Activated B cell treated with CpG ODN at 0.5 μM for 24 hours (primary cell): ENCODE measurements at places on chromosomes 1 and 21. TPM values are rescaled to one million over a fixed set of nuclear protein-coding genes. Genes with fewer than 3 reads are reported as not detected.

Gene PALMD
- not detected in 2 replicates for total RNA-seq

Gene SZRD1
- total RNA-seq: 184 and 190 TPM in 2 replicates

Gene NTNG1
- total RNA-seq: 5.7 and 5.8 TPM in 2 replicates

Gene DMBX1
- not detected in 2 replicates for total RNA-seq

Gene ITPKB
- 88.5 and 97.3 TPM in 2 replicates for total RNA-seq

Gene SLC5A9
- not detected in 2 replicates for total RNA-seq

Gene SAMSN1
- 48.7 and 49.7 TPM in 2 replicates for total RNA-seq

DNA sequence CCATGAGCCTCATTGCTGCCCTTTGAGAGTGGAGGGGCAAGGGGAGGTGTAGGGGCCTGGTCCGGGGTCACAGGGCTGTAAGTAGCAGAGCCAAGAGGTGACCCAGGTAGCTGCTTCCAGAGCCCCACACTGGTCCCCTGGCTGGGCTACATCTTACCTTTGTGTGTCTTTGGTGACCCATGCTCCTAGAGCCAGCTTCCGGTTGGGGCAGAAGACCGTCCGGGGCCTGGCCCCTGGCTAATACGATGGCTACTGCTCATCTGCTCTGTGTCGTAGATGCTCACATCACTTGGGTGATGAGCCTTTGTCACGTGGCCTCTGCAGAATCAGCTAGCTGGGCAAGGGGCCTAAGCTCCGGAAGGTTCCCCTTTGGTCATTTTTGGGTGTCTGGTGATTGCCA is 20.6 kb downstream of the ABCG1 start:
- DNase-seq: no peak

GRCh38 chr1:59766227-59766855 is 48.4 kb upstream of the HOOK1 start:
- DNase-seq: no peak

GRCh38 chr1:162973381-162973795 is 95.8 kb upstream of the RGS4 start:
- DNase-seq: no peak

DNA sequence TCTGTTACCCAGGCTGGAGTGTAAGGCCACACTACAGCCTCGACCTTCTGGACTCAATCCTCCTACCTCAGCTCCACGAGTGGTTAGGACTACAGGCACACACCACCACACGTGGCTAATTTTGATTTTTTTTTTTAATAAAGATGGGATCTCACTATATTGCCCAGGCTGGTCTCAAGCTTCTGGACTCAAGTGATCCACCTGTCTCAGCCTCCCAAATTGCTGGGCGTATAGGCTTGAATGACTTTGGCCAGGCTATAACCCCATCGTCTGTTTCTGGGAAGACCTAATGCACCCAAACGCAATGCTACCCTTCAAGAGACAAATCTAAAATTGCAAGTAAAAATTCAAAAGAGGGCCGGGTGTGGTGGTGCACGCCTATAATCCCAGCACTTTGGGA is 52.1 kb downstream of the DAP3 start:
- no peak for DNase-seq

GRCh38 chr1:175514387-175514953 is 228.9 kb downstream of the TNR start:
- no peak for DNase-seq

GRCh38 chr1:29365906-29366670 is 129.8 kb downstream of the PTPRU start:
- DNase-seq: no peak

GRCh38 chr1:211473823-211474222 is 18.1 kb downstream of the RD3 start:
- DNase-seq: no peak

- DNase-seq: no peak
Observed at GRCh38 chr1:69076631-69077030, 491.1 kb upstream of the LRRC7 start.
